ENCODE measurements at places on chromosomes 2 and 18.

GRCh38 chr2:183996825-183997793 is 601.2 kb upstream of the ZNF804A start:
- DNase-seq, result no peak

DNA sequence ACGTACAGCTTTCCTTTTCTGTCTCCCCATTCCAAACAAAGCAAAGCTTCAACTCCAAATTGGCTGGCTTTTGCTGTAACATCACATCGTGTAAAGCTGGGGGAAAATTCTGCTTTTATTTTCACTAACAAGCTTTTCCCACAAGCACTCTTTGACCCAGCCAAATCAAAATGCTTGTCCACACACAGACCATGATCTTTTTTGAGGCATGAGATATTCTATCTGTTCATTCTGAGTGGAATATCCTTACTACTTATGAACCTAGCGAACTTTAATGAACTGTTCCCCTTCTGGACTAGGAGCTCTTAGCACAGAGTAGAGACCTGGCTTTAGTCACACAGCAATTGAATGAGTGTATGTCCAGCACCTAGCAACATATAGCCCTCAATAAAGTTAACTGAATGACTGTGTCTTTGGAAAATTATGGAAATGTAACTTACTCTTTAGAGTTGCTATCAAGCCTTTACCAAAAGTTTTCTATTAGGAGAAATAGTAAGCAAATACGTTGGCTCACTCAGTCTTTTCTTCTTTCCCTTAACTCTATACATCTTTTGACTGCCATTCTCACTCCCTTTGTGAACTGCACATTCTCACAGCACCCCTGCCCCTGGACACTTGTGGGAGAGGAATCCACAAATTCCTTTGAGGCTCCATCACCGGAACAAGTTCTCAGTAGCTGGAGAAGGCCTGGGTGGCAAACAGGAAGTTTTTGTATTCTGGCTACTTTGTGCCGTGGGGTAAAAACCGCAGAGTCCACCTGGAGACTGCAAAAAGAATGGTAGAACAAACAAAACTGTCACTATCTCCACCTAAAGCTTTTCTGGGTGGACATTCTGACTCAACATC is 1.3 kb upstream of the UBE2E3 start:
- no peak for DNase-seq

DNA sequence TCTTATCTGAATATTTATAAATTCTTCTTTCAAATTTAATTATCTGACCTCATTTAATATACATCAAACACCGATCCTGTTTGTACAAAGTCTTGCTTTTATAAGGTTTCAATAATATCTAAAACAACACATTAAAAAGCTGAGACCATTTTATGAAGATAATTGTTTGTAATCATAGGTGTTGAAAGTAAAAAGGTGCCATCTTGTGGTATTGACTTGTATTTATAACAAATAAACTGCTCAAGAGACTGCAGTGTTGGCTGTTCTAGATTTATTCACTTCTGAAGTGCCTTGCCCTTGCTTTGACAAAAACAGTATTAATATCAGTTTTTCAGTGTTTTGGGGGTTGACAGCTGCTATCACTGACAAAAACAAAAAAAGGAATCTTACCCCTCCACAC is 286.8 kb upstream of the HNMT start:
- DNase-seq, result no peak

DNA sequence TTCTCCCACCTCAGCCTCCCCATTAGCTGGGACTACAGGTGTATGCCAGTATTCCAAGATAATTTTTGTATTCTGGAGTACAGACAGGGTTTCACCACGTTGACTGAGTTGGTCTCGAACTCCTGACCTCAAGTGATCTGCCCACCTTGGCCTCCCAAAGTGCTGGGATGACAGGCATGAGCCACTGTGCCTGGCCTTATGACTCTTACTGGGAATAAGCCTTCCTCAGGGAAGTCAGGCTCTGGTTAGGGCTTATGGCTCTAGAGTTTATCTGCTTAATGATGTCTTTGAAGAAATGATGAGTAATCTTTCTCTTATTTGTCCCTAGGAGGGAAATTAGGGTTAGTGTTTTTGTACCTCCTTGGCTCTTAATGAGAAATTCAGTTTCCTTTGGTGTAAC is 187.7 kb downstream of the FAM210A start:
- no peak for DNase-seq

DNA sequence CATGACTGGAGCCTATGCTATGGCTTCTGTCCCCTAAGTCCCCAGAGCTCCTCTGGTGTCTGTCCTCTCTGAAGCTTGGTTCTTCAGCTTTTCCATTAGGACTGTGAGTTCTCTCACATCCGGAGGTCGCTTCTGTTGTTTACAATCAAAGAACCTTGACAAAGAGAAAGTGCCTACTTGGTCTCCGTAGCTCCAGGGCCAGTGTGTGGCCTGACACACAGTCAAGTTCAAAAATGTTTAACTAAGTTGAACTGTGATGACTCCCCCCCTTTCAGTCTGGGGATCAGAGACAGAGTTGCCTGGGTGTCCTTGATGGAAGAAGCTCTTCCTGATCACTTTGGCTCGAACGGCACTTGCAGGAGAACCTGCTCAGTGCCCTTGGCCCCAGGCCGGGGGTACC is 26.3 kb upstream of the YWHAQ start:
- no peak for DNase-seq

- DNase-seq, result peak; percentile 58
These were observed at the start of gene WDFY1 for GRCh38 chr2:223944703-223945531. Gene WDFY1, minus strand, starts transcription at chr2:223945335. Its CDS starts 51 bp downstream, at chr2:223945284.

- no peak for DNase-seq
These were observed 384.9 kb upstream of the NXPH2 start for GRCh38 chr2:139165041-139165440.

DNA sequence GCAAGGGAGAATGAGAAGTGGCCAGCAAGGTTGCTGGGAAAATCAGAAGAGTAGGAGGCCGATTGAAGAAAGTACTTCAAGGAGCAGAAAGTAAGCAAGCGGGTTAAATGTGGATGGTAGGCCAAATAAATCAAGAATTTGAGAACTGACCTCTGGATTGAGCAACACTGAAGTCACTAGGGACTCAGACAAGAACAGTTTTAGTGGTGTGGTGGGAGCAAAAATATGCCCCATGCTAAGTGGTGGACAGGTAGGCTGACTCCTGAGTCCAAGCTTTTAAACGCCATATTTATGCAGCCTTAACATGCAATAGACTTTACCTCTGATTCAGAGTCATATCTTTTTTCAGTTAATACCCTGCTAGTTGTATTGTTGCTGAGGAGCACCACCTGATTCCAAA is 4.5 kb downstream of the TRABD2A start:
- no peak for DNase-seq

DNA sequence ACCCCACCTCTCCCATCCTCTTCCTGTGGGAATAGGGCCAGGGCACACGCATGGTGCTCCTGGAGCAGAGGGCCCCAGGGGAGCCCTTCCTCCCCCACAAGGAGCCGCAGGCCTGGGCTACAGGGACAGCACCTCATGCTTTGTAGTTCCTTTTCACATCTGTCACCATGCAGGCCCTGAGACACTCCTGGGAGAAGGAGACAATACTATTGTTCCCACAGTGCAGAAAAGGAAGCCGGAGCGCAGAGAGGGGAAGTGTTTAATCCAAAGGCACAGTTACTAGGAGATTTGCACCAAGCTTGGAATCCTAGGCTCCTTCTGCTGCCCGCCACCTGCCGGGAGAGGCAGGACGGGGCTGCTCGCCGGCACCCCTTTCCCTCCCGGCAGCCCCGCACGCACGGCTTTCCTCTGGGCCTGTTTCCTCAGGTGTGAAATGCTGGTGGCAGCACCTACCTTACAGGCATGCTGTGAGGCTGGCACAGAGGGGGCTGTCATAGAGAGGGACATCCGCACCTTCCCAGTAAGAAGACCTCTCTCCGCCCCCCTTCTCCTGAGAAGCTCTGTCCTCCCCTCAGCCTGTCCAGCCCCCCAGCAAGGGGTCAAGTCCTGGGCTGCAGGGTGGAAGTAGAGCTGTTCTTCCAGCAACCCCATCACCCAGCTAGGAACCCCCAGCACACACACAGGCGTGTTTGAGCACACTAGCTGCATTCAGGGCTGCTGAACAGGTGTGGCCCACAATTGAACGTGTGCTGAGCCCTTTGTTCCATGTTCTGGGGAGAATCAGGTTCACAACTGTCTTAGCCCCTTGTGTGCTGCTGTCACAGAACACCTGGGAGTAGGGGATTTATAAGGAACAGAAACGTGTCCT is 62.6 kb downstream of the SMAD7 start:
- no peak for DNase-seq

DNA sequence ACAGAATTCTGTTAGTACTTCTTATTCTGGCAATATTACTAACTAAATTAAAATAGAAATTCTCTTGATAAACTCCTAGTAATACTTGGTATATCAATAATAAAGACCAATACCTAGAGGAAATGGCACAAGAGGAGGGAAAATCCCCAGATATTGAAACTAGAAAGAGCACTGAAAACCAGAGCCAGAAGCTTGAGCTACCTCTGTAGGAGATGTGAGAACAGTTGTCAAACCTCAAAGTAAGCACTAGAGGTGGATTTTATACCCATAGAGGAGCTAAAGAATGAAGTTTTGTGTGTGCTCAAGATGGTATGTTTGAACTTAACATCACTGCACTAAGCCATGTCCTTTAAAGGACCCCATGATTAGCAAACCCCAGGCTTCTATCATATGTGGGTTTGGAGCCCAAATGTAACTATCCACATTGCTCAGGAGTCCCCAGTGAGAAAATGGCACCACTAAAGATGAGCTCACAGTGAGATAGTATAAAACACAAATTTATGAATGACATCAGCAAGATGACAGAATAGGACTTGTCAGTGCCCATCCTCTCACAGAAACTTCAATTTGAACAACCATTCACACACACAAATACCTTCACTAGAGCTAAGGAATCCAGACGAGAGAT is 122.1 kb downstream of the PKP4 start:
- no peak for DNase-seq

- DNase-seq, result no peak
These were observed 23.3 kb upstream of the NPAS2 start for GRCh38 chr2:100796499-100797100.

DNA sequence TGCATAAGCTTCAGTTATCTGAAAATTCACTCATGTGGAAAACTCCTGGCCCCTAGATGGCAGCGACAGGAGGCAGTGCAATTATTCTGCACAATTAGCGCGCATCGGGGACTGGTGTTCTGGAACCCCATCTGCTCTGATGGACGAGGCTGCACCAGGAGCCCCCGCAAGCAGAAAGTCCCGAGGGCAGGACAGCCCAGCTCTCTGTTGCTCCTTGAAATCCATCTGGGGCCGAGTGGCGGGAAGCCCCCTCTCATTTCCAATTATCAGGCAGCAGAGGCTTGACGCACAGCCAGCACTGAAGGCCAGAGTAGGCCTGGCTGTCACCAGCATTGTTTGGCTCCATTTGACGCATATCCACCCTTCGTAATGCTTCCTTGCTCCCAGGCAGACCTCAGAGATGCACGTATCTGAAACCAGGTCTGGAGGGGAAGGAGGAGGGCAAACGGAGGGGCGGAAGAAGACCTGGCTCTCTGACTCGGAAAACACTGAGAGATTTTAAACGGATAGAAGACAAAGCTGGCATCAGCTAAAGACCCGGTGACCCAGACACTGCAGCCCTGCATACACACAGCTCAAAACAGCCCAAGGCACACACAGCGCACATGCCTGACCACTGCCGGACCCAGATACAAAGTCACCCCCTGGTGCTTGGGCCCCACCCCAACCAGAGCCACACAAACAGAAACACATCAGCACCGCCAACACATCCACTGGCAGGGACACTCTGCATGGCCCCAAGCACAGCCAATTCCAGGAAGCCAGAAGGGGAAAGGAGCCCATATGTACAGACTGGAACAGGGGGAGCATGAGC is 69.8 kb downstream of the TNS1 start:
- DNase-seq, result no peak

DNA sequence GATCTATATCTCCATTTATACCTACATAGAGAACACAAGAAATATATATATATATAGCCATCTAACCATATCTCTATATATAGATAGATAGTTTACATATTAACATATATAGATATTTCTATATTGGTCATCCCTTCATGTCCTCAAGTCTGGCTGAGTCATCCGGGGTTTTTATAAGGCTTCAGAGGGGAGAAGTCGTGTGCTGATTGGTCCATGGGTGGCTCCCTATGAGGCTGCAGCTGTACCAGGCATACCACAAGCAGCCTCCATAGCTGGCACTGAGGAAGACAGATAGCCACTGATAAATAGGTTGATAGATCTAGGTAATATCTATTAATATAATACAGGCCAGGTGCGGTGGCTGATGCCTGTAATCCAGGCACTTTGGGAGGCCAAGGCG is 618.3 kb upstream of the SETBP1 start:
- DNase-seq, result no peak

DNA sequence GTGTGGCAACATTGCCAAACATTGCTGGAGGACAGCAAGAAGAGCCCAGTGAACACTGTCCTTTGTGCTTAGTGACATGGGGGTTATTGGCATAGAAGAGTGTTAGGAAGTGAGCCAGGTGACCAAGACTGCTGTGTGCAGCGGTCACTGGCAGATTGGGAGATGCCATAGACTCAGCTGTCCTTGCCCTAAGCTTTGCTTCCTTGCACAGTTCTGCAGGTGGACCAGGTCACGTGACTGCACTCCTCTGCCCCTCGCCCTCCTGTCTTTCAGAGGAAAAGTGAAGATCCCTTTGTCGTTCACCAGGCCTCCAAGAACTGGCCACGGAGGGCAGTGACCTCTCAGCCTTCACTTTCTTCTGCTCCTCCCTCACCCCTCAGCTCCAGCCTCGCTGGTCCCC is 215.6 kb upstream of the SMIM21 start:
- DNase-seq, result no peak

DNA sequence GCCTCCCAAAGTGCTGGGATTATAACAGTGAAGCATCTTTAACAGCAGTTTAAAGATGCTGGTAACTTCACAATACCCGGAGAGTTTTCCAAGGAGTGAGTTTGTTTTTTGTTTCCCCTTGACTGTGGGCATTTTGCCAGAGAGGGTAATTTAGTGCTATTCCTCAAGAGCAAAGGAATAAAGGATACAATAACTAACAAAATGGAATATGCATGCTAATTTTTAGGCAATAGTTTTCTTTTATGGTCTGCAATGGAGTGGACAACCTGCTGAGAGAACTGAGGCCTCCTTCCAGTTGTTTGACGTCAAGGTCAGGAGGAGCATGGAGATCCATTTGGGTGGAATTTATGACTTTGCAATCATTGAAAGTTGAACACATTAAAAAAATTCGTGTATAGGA is 15.9 kb upstream of the GREB1 start:
- no peak for DNase-seq

GRCh38 chr2:212549941-212550340 is 11.3 kb upstream of the ERBB4 start:
- DNase-seq, result no peak
